Stomach (tissue), 19 donors: ENCODE measurements at places on chromosomes 4 and X. TPM values are rescaled to one million over a fixed set of nuclear protein-coding genes. Genes with fewer than 3 reads are reported as not detected.

The MAEA gene
- total RNA-seq = 177 TPM

The COL4A6 gene
- 10.5 TPM for total RNA-seq

The CXCR3 gene
- not detected for total RNA-seq

The ADAMTS3 gene
- total RNA-seq = 0.89 TPM

The AFAP1 gene
- total RNA-seq = 88.9 TPM

The CYBB gene
- total RNA-seq = 2.9 TPM

The SLC16A2 gene
- total RNA-seq = 0.29 TPM

The SLC9A7 gene
- total RNA-seq = 22.0 TPM

The EDNRA gene
- total RNA-seq = not detected

The HAUS7 gene
- total RNA-seq = 17.9 TPM

The HAND2 gene
- 234 TPM for total RNA-seq

The TXK gene
- 1.7 TPM for total RNA-seq

The HSFX3 gene
- not detected for total RNA-seq

The CCDC160 gene
- total RNA-seq = not detected

The KIT gene
- total RNA-seq = 55.8 TPM

The ERCC6L gene
- 1.2 TPM for total RNA-seq

The FBXW7 gene
- 119 TPM for total RNA-seq

The TMPRSS11D gene
- not detected for total RNA-seq

The GASK1B gene
- total RNA-seq = 20.1 TPM

The UGT2B11 gene
- not detected for total RNA-seq

The HTR2C gene
- total RNA-seq = not detected

The FAT4 gene
- 19.7 TPM for total RNA-seq

The BEX4 gene
- 39.4 TPM for total RNA-seq

The HOPX gene
- 48.2 TPM for total RNA-seq

The HPRT1 gene
- 25.0 TPM for total RNA-seq

The PRKX gene
- 8.7 TPM for total RNA-seq

The PDLIM3 gene
- 259 TPM for total RNA-seq

The F8A3 gene
- 92.7 TPM for total RNA-seq

The NEUROG2 gene
- not detected for total RNA-seq

The RXFP1 gene
- not detected for total RNA-seq

The TGIF2LX gene
- total RNA-seq = not detected

The XAGE2 gene
- not detected for total RNA-seq

The MAGEA8 gene
- total RNA-seq = not detected
